ENCODE measurements at places on chromosomes 16 and 17.

GRCh38 chr16:9351841-9352434 lies 260.5 kb downstream of the HAPSTR1 start:
- no peak for DNase-seq

DNA sequence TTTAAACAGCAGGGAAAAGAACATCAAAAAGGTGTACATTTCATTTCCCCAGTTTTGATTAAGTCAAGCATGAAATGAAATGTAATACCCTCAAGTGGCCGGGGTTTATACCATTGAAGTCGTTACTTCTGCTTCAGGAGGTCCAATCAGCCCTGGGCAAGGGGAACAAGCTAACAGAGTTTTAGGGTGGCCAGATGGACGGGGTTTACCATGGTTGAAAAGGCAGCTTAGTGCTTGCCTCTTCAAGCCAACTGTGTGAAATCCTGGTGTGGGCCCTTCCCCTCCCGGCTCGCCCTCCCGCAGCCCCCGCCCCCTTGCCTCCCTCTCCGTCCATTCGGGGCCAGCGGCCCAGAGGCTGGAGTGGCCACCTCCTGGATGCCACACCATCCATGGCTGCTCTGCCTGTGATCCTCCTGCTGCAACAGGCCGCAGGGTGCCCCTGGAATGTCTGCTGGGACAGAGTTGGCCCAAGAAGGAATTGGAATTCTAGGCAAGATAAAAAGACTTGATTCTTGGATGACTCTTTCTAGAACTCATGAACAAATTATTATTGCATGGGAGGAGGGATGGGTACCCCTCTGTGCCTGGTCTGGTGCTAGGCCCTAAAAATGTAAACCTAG lies 296.2 kb upstream of the IRX3 start:
- DNase-seq, result no peak

DNA sequence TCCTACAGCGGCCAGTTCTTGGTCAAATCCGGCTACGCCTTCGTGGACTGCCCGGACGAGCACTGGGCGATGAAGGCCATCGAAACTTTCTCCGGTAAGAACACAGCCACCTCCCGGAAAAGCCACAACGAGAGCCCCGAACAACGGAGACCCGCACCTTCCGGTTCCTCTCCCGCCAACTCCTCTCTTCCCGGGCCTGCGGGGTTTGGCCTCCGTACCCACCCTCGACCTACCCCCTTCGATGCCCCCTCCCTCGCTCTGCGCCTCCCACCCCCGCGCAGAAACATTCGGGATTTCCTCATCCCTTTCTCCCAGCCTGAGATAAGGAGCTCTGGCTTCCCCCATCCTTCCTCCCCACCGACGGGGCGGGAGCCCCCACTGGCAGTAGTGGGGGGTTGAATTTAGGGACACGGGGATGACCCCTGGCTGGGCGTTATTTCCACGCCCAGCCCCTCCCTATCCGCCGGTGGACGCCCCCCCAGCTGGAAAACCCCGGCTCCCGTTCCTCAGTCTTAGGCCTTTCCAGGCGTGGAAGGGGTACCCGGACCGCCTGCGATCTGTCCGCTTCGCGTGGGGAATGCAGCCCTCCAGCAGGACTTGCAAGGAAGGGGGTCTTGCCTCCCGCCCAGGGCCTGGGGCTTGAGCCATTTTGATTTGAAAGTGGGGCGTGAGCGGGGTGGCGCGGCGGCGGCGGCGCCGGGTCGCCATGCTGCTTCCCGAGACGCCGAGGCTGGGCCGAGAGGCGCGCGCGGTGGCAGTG lies 822 bp downstream of the IGF2BP1 start:
- no peak for DNase-seq

DNA sequence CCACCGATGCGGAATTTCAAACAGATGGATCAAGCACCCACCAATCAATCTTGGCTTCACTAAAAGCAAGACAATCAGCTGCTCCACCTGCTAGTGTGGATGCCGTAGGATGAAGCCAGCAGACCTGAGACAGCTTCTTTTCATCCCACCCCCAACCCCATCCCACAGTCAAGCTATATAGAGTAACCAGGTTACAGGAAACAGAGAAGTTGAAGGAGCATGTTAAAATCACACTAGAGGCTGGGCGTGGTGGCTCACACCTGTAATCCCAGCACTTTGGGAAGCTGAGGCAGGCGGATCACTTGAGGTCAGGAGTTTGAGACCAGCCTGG lies 37.7 kb downstream of the CMTM4 start:
- no peak for DNase-seq

GRCh38 chr17:58245428-58246103 lies 7.2 kb downstream of the LPO start:
- no peak for DNase-seq

DNA sequence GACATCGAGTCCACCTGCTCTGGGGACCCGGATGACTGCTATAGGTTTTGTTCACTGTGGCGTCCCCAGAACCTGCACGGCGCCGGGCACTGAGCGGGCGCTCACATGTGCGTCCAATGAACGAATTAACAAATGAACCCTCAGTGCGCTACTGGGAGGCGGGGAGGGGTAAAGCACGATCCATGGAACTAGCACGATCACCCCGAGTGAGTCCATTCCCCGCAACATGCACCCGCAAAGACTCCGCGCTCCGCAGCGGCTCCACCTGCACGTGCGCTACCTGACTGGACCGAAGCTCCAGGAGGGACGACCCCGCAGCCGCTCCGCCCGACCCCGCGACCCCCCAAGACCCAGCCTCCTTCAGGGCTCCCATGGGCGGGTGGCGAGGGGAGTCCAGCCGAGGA lies 491 bp downstream of the TRAP1 start:
- DNase-seq, result no peak

DNA sequence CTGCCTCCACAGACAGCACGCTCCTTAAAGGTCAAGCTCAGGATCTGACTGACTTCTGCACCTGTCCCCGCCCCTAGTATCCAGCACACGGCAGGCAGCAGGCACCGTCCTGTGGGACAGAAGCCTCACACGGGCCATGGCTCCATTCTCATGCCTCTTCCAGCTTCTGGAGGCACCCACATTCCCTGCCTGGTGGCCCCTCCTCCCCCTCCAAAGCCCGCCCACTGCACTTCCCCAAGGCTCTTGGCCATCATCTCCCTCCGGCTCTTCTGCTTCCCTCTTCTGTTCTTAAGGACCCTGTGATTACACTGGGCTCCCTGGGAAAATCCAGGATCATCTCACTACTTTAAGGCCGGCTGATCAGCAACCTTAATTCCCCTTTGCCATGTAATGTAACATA lies 3.5 kb downstream of the CANT1 start:
- DNase-seq, result no peak

DNA sequence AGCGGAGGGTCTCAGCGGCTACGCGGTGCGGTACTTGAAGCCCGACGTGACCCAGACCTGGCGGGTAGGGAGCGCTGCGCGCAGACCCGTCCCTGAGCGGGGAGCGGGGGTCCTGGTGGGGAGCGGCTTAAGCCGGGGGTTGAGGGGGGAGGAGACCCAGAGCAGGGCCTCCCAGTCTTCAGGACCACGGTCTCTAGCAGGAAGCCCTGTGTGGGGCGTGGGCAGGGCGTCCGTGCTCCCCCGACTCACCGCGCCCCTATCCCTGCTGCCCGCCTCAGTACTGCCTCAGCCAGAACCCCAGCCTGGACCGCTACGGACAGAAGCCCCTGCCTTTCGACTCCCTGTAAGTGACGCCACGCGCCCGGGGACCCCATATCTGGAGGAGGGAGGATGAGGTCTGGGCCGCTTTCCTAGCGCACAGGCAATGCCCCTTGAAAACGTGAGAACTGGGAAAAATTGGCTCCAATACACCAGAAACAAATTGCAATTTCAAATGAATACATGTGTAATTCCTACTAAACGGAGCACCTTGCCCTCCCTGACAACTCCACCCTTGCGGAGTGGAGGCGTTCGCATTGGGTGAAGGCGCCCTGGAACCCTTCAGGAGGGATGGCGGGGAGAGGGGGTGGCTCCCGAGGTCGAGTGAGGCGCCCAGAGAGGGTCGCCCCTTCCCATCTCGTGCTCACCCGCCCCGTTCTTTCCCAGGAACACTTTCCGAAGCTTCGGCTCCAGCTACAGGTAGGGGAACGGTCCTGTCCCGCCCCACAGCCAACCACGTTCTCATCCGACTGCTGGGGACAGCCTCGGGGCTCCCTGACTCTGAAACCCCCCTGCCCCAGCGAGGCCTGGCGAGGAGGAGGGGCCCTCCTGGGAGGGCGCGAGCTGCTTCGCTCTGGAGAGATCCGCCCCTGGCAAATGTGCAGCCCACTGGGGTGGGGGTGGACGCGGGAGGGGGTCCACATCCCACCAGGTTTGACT lies 14.6 kb upstream of the CNGB1 start:
- no peak for DNase-seq

DNA sequence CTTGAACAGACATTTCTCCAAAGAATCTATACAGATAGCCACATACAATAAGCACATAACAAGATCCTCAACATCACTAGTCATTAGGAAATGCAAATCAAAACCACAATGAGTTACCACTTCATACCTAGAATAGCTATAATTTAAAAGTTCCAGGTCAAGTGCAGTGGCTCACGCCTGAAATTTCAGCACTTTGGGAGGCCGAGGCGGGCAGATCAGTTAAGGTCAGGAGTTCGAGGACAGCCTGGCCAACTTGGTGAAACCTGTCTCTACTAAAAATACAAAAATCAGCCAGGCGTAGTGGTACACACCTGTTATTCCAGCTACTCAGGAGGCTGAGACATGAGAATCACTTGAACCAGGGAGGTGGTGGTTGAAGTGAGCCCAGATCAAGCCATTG lies 19.9 kb downstream of the RANBP10 start:
- DNase-seq, result no peak

GRCh38 chr17:65637786-65638185 lies 76.3 kb upstream of the AXIN2 start:
- DNase-seq, result no peak

DNA sequence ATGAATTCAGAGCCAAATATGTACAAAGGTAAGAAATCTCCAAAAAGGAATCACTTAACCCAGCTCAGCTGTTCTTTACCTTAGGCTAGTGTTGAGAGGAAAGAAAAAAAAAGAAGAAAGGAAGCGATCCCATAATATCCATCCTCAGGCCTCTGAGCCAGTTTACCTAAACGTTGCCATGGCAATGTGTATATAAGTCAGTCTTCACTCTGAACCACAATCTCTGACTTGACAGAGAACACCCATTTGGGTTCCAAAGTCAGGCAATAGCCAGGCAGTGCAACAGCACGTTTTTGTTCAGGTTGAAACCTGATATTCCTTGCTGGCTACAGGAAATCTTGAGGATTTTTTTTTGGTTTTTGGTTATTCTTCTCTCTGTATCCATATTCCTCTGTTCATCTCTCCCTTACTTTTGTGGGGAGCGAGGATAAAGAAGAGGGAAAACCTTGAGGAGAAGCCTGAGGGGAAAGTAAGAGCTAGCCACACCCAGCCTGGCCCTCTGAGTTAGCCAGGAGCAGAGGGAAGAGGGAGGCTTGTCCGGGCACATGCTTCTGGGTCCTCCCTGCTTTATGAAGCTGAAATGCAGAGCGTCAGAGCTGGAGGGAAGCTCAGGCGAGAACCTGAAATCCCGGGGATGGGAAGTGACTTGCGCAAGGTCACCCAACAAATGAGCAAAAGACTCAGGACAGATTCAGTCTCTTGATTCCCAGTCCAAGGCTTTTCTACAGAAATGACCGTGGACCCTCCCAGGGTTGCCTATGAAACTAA lies 152.7 kb downstream of the SOX9 start:
- no peak for DNase-seq

GRCh38 chr16:21183995-21184394 lies 25.5 kb downstream of the LDAF1 start:
- DNase-seq, result no peak

DNA sequence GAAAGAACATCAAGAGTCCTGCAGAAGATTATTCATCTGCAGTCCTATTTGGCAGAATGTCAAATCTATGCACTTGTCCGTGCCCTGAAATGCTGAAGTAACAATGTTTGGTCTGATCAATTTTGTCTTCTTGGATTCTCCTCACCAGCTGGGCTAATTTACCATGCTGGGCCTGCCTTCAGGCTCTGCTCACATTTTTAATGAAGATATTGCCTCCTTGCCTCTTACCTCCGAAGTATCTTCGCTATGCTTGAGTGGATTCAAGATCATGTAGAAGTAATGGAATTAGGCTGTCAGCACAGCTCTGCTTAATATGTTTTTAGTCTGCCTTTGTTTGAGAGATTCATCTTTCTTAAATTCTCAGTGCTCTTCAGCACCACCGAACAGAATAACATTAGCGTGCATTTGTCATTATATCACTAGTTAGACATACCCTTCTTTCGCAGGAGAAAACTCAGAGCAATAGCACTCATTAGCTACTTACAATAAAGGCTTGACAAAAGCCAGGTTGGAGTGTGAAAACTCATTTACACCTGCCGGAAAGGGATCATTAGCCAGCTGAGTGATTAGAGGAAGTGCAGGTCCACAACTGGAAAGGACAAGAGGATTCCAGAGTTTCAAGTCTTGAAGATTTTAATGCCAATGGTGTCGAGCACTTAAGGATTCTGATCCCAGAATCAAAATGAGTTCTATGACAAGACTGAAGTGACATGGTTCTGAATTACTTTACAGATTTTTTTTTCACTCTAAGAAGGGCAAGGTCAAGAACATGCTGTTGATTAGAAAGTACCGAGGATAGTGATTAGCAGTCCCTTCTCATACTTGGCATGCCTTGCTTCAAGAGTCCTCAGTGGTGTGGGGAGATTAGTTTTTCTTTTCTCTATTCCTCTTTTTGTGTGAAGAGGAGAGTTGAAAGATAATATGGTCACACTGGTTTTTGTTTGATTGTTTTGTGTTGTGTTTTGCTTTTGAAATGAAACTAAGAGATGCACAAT lies 405.6 kb upstream of the TOM1L1 start:
- no peak for DNase-seq

- no peak for DNase-seq
Measured at GRCh38 chr17:58210922-58211321, 8.1 kb downstream of the MKS1 start.

GRCh38 chr16:27800817-27801216 lies 250.9 kb downstream of the KATNIP start:
- no peak for DNase-seq

- no peak for DNase-seq
Measured at GRCh38 chr16:69595127-69596036, 29.6 kb downstream of the NFAT5 start.

- DNase-seq, result no peak
Measured at GRCh38 chr17:80820331-80820730, 171.3 kb upstream of the CHMP6 start.

DNA sequence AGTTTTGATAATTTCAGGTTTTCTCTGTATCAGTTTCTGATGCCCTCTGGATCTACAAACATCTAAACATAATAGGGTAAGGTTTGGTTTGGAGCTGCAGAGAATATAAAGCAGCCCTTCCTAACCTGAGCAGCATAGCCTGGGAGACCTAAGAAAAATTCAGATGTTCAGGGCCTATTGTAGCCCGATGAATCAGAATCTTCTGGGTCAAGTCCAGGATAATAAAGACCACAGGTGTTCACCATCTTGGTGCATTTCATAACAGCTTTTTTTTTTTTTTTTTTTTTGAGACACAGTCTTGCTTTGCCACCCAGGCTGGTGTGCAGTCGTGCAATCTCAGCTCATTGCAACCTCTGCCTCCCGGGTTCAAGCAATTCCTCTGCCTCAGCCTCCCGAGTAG lies 19.7 kb upstream of the ARHGAP17 start:
- DNase-seq, result no peak

- no peak for DNase-seq
Measured at GRCh38 chr17:226108-227077, 44.9 kb upstream of the DOC2B start.

- no peak for DNase-seq
Measured at GRCh38 chr16:12245921-12246720, 269.6 kb downstream of the SNX29 start.

- DNase-seq, result no peak
Measured at GRCh38 chr16:87246269-87247065, 70.7 kb downstream of the C16orf95 start.

GRCh38 chr17:48335858-48336500 lies 94.0 kb downstream of the SKAP1 start:
- DNase-seq, result peak; percentile 60

Measured in HFF-Myc (cell line).